ENCODE measurements at places on chromosomes 1 and 21.
A peak's percentile ranks its signal among the peaks of the same experiment; 100 is the strongest.

- no peak for DNase-seq
Measured at GRCh38 chr1:23551849-23552248, 7.5 kb downstream of the ID3 start.

DNA sequence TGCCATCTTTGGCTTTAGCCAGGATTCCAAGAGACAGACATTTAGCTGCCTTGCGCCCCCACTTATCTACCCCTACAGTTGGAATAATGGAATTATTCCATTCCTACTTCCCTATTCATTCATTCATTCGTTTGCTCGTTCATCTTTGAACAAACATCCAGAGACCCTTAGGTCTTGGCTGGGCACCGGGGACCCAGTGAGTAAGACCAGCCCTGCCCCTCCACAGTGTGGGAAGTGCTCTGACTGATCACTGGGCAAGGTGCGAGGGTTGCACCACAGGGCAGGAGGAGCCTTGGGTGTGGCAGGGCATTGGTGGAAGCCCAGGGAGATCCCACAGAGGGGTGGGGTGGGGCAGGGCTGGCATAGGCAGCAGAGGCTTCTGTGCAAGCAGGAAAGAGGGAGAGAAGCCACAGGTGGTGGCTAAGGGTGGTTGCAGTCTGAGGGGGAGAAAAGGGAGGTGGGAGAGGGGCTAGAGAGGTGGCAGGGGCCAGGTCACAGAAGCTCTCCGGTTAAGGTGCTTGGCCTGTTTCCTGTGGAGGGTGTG lies 35.0 kb upstream of the TMEM61 start:
- no peak for DNase-seq

DNA sequence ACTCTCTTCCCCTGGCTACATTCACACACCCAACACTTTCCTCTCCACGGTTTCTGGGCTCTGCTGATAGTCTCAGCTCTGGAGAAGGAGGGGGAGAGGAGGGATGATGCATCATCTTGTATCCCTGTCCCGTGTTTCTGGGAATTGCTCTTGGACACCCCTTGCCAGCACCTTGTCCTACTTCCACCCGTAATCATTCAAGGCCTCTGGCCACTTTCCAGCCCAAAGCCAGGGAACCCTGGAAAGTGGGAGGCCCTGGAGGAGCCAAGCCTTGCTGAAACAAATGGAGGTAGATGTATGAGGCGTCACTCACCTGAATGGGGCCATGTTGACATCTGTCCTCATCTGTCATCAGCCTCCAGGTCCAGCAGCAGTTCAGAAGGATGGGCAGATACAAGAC lies 4.4 kb downstream of the PLEKHO1 start:
- no peak for DNase-seq

GRCh38 chr1:87795615-87796337 lies 467.1 kb downstream of the LMO4 start:
- no peak for DNase-seq

DNA sequence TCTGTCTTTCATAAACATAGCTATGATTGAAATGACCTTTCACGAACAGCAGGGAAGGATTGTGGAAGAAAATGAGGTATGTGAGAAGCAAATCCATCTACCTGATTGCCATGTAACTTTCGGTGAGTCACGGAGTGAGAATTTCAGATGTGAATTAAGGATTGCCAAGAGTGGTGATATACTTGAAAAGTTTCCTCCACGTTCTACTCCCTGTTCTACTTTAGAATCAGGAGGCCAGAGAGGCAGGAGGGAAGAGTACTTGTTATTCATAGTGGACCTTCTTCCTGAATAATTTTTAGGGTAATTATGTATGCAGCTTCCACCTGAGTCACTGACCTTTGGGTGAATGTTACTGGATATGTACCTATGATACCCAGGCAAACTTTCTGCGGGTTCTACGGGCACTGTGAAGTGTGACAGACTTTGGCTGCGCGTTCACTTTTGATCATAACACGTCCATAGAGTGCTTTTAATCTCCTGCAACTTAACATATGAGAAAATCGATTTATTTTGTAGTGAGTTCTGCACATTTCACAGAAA lies 2.6 kb upstream of the KCNE1 start:
- DNase-seq: no peak

DNA sequence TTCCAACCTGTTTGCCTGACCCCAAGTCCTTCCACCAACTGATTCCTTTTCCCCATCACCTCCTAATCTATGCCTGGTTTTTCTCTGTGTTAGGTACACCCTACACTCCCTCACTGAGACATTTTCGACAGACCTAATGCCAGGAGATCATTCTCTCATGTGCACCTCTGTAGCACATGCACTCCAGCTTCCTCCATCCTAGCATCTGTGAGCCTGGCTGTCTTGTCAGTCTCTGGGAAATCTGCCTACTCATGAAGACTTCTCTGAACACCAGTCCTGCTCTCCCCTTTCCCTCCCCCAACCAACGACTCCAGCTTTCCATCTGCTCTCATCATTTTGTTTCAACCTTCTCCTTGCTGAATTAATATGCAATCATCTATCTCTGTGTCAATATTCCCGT lies 987 bp downstream of the MED8 start:
- DNase-seq: no peak

DNA sequence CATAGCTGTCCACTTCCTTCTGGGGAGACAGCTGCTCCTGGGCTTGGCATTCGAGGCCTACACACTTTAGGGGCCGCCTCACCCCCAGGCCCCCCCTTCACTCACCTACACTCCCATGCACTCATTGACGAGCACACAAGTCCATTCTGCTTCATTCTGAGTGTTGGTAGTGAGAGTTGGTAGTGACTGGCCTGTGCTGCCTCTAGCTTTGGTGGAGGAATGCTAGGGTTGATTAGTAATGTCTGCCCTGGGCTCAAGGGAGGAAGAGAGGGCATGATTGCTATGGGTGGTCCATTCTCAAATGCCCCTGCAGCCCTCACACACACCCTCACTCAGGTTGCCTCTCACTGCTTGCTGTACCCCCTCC lies 30.4 kb downstream of the TRIM11 start:
- no peak for DNase-seq

GRCh38 chr1:160606611-160607010 lies 27.3 kb upstream of the CD84 start:
- DNase-seq: no peak

- peak; percentile 81 for DNase-seq
Measured at GRCh38 chr21:46634966-46635323, 529 bp upstream of the PRMT2 start.

DNA sequence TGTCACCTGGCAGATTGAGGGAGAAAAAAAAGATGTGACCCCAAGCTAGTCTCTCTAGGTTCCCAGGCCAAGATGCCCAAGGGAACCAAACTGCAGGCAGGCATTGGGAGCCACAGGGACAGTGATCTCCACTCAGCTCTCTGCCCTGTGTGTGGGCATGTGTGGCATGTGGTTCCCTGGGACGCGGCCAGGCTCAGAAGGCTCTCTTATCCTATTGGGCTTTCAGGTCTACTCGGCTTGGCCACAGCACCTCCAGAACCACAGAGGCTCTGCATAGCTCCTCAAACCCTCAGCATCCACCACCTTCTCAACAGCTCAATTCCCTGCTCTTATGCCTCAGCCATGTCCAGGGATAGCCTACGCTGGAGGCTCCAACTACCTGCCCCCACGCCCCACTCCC lies 22.0 kb downstream of the IQGAP3 start:
- no peak for DNase-seq

DNA sequence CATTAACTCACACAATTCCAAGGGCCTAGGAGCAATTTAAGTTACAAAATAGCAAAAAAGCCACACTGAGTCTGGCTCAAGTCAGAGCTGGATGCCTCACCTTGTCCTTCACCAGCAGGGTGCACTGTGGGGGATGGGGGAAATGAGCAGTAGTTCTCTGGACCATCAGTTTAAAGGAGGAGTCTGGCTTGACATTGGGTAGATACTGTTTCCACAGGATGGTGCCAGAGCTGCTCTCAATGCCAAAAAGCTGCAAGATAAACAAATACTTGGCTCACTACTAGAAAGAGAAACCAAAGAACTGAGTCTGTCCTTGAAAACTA lies 18.8 kb downstream of the EMC1 start:
- no peak for DNase-seq

- no peak for DNase-seq
Measured at GRCh38 chr1:2969845-2970291, 51.4 kb upstream of the ACTRT2 start.

DNA sequence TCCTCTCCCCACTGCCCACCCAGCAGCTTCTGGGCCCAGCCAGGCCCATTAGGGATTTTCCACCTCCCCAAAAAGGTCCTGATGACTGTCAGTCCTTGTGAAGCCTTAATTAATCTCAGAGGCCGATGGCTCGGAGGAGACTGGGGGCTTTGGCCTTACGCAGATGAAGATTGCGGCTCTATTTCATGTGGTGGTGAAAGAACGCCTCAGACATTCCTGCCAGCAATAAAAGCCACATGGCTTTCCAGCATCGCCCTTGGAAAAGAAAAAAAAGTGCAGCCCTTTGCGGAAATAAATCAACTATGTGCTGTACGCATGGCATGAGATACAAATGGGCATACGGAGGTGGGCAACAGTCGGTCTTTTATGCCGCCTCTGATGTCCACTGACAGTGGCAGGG lies 6.6 kb upstream of the RUNX3 start:
- DNase-seq: no peak

Measured in brain microvascular endothelial cell (primary cell).